MV-4-11 (cell line): ENCODE measurements at places on chromosomes 7 and 10.
A peak's percentile ranks its signal among the peaks of the same experiment; 100 is the strongest.

DNA sequence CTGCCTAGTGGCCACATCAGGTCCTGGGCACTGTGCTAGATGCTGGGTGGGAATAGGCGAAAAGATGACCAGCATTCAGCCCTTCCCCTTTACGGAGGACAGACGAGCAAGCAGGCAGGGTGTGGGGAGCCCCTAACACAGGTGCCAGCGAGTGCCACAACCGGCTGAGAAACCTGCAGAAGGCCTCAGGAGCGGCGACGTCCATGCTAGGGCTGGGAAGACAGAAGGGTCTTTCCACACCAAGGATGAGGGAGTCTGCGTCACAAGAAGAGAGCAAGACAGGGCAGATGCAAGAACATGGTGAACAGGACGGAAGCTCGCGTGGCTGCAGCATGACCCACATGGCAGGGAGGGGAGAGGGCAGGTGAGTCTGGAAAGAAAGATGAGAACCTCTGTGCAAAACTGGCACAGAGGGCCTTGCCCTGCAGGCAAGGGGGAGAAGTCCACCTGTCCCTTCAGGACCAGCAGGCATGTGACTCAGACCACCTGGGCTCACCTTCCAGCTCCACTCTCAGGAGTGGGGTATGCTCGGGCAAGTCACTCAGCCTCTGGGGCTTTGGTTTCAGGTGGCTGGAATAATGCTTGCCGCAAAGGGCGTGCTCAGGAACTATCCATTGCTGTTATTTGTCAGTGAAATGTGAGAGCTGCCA lies 36.6 kb downstream of the KCNH2 start:
- no peak for DNase-seq

GRCh38 chr10:61332581-61332980 lies 120.6 kb downstream of the TMEM26 start:
- no peak for DNase-seq

- DNase-seq, result no peak
Observed at GRCh38 chr7:157662981-157663716, 326.3 kb downstream of the DNAJB6 start.

DNA sequence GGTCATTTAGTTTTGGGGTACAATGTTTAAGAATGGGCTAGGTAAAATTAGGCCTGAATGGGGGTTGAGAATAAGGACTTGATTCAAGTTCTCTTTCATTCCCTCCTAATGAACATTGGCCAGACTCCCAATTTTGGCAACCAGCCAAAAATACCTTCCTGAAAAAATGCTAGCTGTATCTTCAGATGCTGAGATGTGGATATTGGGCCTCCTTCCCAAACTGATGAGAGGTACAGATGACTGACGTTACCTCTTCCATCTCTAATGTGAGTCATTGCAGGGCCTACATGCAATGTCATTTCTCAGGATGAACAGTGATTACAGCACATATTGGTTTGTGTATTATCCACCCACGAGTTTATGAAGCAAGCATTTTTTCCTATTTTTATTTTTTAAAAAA lies 151.6 kb downstream of the SND1 start:
- DNase-seq, result no peak

- no peak for DNase-seq
Observed at GRCh38 chr7:140610204-140611165, 30.1 kb downstream of the DENND2A start.

DNA sequence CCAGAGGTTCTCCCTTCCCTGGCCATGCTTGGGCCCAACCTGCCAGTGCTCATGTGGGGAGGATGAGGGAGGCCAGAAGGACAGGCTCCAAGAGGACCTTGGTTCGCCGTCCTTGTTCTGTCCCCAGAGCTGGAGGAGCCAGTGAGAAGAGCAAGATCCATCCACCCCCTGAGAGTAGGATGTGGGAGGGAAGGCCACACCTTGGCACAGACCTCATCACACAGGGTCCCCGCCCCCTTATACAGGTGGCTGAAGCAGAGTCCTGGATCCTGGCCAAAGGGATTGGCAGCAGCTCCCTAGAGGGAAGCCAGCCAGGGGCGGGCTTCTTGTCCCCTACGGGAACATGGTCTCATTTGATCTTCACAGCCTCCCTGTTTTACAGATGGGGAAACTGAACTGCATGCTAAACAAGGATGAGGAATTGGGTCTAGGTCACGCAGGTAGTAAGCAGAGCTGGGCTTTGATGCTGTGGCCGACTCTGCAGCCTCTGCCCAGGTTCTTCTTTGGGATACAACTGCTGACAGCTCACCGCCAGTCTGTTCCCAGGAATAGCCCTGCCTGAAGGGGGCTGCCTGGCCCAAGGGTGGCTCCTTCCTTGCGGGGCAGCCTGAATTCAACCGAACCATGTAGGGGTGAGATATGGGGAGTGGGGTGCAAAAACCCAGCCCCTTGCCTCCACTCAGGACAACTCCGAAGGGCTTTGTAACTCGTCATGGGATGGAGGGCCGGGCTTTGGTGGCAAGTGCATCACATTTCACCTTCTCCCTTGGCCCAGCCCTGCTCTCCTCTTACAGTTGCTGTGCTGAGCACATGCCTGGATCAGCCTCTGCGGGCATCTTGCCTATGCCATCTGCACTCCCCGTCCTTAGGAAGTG lies 62.2 kb upstream of the KDM7A start:
- DNase-seq, result no peak

GRCh38 chr7:151679071-151679708 lies 159.5 kb upstream of the RHEB start:
- DNase-seq, result no peak

GRCh38 chr10:104472957-104473745 lies 119.5 kb downstream of the CFAP58 start:
- DNase-seq, result no peak

DNA sequence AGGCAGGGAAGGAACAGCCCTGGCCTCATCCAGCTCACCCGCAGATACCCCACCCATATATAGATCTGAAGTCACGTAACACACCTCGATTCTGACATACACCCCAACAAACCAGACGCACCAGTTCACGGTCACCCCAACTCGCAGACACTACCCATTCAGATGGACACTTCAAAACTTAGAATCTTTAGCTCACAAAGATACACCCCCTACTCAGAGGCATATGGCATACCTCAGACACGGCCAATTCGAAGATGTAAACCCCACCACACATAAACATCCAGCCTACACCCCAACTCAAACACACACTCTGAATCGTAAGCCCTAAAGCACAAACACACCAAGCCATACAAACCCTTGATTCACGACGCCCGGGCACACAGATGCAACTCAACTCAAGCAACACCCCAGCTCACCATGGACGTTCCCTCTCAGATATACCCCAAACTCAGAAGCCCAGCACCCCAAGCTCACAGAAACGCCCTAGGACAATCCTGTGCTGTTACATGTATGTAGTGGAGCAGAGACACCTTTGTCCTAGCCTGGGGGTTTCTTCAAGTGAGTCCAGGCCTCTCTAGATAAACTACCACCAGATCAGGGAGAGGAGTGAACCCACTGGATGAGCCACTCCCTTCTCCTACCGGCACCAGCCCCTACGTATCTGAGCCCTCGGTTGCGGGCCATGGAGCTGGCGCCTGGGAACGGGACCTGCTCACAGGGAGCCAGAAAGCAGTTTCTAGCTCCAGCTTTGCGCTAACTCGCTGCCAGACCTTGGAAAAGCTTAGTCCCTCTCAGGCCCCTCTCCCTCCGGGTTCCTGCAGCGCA lies 8.8 kb downstream of the PSD start:
- no peak for DNase-seq

- DNase-seq, result no peak
Observed at GRCh38 chr10:71765906-71766716, 7.2 kb downstream of the VSIR start.

GRCh38 chr7:114062810-114063209 lies 144.0 kb upstream of the PPP1R3A start:
- DNase-seq, result peak; percentile 61

GRCh38 chr10:119815671-119816070 lies 57.0 kb downstream of the MCMBP start:
- DNase-seq, result no peak

DNA sequence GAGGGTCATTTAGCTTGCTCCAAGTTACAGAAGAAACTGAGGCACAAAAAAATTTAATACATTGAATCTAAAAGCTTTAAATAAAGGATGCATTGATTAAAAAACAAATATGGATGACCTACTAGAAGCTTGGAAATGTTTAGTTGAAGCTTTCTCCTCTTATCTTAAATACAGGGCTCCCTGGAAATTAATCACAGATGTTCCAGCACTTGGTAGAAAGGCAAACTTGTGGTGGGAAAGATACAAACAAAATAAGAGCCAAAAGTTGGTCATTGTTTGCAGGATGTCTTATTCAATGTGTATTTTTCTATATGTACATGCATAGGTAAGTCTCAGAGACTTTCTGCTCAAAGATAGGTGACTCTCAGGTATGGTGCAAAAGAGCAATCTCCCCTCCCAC lies 40.7 kb upstream of the LYZL1 start:
- DNase-seq, result no peak

- no peak for DNase-seq
Observed at GRCh38 chr10:122435212-122435827, 19.1 kb upstream of the ARMS2 start.

DNA sequence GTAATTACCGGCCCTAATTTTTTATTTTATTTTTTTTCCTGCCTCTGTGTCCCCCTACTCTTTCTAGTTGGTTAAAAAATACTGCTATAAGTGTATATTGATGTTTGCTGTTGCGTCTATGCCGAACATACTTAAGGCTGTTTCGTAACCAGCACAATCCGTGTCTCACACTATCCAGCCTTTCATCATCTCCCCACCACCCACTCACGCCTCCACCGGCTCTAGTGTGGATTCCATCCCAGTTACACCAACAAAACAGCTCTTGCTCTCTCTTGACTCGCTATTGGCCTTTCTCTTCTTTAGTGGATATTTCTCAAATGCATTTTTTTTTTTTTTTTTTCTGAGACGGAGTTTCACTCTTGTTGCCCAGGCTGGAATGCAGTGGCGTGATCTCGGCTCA lies 70.1 kb upstream of the CAMK1D start:
- peak; percentile 65 for DNase-seq

GRCh38 chr10:105017691-105018090 lies 376.6 kb downstream of the SORCS3 start:
- no peak for DNase-seq

GRCh38 chr10:109882251-109883057 lies 40.9 kb downstream of the XPNPEP1 start:
- DNase-seq, result no peak

DNA sequence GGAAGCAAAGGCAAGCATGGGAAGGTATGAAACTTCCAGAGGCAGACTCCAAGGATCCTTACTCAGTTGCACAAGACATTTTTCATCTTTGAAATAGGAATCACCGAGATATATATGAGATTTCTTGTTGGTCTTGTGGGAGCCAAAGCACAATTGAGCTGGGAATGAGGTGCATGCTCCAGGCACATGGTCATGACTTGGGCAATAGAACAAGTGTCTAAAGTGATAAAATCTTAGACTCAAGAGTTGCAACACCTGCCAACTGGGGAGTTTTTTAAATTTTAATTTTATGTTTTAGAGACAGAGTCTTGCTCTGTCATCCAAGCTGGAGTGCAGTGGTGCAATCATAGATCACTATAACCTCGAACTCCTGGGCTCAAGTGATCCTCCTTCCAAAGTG lies 169.5 kb upstream of the ADCY1 start:
- DNase-seq, result peak; percentile 61

- no peak for DNase-seq
Observed at GRCh38 chr10:12322583-12323131, 26.7 kb upstream of the CAMK1D start.

GRCh38 chr7:154451480-154452457 lies 399.6 kb downstream of the DPP6 start:
- DNase-seq, result no peak

DNA sequence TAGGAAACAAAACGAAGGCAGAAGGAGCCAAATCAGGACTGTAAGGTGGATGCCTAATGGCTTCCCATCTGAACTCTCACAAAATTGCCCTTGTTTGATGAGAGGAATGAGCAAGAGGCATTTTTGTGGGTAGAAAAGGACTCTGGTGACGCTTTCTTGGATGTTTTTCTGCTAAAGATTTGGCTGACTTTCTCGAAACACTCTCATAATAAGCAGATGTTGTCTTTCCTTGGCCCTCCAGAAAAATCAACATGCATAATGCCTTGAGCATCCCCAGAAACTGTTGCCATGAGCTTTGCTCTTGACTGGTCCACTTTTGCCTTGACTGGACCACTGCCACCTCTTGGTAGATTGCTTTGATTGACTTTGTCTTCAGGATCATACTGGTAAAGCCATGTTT lies 13.5 kb downstream of the PTPN12 start:
- DNase-seq, result no peak

GRCh38 chr10:75070961-75071428 lies 40.5 kb upstream of the SAMD8 start:
- no peak for DNase-seq

GRCh38 chr10:77890097-77890496 lies 36.5 kb downstream of the DLG5 start:
- DNase-seq, result no peak

DNA sequence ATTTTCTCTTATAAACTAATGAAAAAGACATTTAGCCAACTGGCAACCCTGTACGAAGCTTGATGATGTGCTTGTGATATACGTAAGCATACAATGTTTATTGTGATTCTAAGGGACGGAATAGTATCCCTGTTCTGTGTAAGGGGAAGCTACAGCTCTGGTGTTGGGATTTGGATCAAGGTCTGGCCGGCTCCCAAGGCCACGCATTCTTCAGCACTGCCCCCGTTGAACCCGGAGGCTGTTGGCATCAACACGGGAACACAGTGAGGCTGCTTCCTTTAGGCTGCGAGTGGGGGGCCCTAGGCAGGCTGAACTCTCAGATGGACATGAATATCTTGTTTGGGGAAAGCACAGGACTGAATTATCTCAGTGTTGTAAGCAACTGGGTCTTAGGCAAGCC lies 180.6 kb downstream of the CAMK1D start:
- DNase-seq, result no peak

- DNase-seq, result no peak
Observed at GRCh38 chr7:70953331-70953741, 178.6 kb upstream of the GALNT17 start.

GRCh38 chr10:88920986-88921593 lies 31.5 kb downstream of the ACTA2 start:
- no peak for DNase-seq

DNA sequence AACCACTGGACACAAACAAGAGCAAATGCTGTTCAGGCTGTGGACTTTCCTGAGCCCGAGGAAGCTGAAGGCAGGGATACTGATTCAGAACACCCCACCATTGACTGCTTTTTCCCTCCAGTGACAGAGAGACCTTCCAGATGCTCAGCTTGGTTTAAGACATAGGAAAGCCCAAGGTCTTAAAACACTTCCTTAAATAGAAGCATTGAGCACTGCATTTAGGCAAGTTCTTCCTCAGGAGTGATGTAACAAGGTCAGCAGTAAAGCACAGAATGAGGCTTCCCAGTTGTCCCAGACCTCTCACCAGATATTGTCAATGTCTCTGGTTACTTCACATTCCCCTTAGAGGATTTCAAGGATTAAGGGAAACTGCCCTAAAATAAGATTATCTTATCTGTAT lies 19.6 kb upstream of the CDCA7L start:
- peak; percentile 79 for DNase-seq
